Stimulated activated CD8-positive, alpha-beta memory T cell treated with anti-CD3 and anti-CD28 coated beads, Interleukin-4, amount 100 ng/mL, for 48 hours (primary cell): ENCODE measurements at places on chromosomes 2 and 18.

GRCh38 chr2:239928391-239929350 is 96.5 kb downstream of the NDUFA10 start:
- DNase-seq = peak; percentile 22

DNA sequence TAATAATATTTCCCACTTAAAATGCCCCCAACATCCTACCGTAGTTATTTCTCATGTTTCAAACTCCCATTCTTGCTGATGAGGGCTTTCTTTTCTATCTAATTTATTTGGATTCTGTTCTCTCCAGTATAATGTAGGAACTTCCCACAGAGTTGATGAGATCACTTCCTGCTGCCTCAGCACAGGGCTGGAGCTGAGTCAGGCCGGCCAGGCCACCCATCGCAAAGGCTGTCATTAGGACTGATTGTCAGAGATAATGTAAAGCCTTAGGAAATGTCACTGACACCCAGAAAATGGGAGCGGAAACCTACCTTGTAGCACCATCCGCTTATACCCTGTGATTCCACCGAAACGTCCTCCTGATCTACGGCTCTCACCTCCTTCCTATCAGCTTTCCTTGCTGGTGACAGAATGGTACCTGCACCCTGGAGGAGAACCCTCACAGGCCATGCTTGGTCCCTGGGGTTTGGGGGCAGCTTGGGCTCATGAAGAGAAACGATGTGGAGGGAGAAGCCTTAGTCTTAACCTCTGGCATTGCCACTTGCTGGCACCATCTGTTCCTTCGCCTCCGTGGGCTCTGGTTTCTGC is 672.8 kb upstream of the ID2 start:
- no peak for DNase-seq

DNA sequence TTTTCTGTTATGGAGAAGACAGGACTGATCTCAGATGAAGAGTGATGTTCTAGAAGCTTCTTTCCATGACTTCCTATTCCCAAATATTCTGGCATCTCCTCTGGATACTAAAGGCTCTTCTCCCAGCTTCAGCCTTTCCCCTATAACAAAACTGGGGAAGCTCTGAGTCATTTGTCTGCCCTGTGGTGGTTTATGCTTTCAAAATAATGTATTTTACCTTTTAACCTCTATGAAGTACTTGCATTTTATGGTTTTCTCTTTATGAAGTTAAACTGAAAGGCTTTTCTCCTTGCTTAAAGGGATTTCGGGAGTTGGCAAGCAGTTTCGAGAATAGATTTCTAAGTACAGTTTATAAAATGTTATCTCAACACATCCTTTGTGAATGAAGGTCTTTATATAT is 104.4 kb downstream of the TANC1 start:
- no peak for DNase-seq

DNA sequence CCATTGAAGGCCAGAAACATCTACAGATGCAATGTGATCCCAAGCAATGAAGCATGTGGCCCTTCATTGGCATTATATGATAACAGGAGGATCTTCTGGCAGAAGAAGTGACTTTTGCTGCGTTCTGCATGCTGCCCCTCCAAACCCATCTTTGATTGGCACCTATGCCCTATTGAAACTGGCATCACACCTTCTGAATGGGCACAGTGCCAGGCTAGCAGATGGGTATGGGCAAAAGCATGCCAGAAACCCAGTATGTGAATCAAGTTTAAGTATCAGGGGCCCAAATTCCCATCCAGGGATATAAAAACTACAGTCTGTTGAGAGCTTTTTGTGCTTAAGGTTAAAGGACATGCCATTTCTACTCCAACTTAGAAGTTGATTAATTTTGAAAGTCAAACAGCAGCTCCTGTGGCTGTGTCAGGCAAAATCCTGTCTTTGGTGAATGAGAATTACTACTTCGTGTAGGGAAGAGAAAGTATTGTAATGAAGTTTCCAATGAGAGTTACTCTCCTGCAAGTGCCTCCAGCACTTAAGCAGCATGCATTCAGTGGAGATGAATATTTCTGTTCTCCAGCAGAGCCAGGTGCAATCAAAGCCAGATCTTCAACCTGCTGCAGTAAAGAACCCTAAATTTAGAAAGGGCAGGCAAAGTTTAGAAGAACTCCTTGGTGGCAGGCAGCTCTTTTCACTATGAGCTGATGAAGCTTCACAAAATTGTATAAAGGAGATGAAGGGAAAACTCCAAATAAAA is 8.6 kb downstream of the VRK2 start:
- no peak for DNase-seq

- no peak for DNase-seq
These were observed 169.6 kb downstream of the TCF4 start for GRCh38 chr18:55418439-55418838.

DNA sequence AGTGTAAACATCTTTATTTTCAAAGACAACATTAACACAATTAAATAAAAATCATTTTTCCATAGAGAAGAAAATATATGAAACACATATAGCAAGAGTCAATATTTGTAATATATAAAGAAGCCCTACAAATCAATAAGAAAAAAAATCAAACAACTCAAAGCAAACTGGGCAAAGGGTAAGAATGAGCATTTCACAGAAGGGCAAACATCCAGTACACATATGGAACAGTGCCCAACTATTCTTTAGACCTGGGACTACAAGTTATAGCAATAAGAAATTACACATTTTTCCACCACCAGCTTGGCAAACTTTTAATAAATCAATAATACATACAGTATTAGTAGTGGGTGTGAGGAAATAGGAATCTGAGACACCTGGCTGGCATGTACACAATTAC is 324.1 kb downstream of the CYP26B1 start:
- no peak for DNase-seq

DNA sequence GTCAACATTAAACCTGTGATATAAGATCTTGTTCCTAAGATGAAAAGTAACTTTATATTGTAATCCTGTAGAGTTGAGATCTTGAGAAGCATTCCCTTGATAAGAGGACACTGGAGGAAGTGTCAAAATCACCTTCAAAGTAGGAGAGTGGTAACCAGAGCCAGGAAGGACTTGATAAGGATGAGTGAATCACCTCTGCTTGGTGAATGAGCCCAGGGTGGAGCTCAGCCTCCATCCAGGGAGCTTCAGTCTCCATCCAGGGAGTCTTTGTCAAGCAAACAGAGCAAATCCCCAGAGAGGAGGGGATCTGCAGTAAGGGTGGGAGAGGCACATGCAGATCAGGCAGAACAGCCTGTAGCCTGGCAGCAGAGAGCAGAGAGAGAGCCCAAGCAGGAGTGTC is 167.1 kb upstream of the SIX2 start:
- no peak for DNase-seq

- no peak for DNase-seq
These were observed 658.4 kb downstream of the NYAP2 start for GRCh38 chr2:226057914-226058313.

- no peak for DNase-seq
These were observed 104.6 kb upstream of the COL3A1 start for GRCh38 chr2:188869550-188869949.

GRCh38 chr2:229446350-229446749 is 175.3 kb upstream of the PID1 start:
- no peak for DNase-seq

- DNase-seq = no peak
These were observed 24.3 kb upstream of the CDH20 start for GRCh38 chr18:61308795-61309393.

GRCh38 chr2:68342470-68342869 is 22.6 kb upstream of the PLEK start:
- DNase-seq = no peak

DNA sequence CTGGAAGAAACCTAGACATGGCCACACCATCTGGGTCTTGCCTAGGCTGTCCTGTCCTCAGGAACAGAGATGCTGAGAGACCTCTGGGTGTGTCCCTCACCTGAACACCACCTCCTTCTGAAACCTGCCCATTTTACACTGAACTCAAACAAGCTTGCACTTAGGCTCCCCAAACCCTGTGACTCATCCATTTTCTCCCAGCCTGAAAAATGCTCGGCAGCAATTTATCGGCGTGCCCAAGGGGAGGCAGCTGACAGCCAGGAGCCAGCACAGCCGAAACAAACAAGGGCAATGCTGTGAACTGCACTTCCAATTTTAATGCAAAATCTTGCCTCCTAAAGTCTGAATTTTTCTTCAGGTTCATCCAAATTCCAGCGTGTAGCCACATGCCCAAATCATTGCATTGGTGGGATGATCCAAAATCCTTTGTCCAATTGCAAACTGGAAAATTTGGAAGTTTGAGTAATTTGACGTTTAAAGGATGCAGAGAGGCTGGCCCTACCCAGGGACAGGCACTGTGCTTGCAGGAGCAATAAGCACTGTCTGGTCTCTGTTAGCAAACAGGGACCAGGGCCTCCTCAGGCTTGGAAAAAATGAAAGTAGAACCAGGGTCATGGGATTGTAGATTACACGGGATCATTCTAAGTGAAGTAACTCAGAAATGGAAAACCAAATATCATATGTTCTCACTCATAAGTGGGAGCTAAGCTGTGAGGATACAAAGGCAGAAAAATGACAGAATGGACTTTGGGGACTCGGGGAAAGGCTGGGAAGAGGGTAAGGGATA is 67.7 kb downstream of the GALNT14 start:
- DNase-seq = no peak

DNA sequence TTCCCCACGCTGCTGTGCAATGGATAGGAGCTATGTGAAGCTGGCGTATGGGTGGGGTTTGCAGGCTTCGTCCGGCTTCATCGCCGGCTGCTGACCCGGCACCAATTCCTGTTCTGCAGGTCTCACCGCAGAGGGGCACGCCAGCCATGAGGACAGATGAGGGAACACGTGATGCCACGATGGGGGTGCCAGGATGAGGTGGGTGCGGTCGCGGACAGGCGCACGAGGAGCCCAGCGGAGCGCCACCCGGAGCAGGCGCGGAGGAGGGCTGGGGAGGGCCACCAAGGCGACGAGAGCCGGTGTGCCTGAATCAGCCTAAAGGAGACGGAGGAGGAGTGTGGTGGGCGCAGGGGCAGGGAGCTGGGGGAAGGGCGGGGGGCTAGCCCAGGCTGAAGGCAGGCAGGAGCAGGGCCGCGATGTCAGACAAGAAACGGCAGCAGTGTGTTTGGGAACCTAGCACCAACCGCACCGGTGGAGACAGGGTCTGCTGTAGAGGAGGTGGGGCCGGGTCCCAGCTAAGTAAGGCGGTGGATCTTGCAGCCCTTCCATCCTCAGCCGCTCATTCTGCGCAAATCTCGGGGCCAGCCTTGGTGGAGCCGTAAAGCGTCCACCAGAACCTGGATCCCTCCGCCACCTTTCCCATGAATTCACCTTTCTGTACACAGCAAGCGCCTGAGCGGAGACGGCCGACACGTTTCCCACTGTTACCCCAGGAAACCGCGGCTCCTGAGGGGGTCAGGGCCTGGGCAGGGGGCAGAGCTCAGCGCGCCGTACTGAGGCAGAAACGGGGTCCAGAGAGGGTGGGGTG is 17.0 kb upstream of the CD8A start:
- peak; percentile 87 for DNase-seq
